ENCODE measurements at places on chromosomes 3 and 15. TPM values are rescaled to one million over a fixed set of nuclear protein-coding genes. Genes with fewer than 3 reads are reported as not detected.

Gene GTPBP8
- polyA plus RNA-seq: 22.0 TPM

Gene IRAK2
- 0.87 TPM for polyA plus RNA-seq

Gene DZIP1L
- polyA plus RNA-seq: 12.1 TPM

Gene TRIM42
- polyA plus RNA-seq: not detected

Gene FOXB1
- polyA plus RNA-seq: not detected

Gene DAZL
- not detected for polyA plus RNA-seq

DNA sequence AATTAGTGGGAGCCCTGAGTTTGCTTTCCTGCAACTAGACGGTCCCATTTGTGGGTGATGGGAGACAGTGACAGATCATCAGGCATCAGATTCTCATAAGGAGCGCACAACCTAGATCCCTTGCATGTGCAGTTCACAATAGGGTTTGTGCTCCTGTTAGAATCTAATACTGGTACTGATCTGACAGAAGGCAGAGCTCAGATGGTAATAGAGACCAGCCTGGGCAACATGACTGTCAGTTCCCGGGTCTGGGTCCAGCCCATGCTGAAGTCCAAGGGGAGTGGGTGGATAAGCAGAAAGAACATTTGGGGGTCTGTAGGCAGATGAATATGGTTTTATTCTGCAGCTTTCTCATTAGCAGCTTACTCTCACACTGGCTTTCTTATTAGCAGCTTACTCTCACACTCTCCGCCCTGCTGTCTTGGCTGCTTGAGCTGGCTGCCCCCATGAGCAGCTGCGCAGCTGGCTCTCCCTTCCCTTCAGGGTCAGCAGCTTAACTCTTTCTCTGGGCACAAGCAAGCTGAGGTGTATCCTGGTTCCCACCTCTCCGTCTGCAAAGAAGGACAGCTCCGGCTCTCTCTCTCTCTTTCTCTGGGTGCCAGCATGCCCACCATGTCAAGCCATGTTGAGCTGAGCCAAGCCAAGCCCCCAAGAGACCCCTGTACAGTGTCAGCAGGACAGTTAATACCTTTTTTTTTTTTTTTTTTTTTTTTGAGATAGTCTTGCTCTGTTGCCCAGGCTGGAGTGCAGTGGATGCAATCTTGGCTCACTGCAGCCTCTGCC lies 46.5 kb downstream of the KLHDC8B start:
- DNase-seq: no peak

DNA sequence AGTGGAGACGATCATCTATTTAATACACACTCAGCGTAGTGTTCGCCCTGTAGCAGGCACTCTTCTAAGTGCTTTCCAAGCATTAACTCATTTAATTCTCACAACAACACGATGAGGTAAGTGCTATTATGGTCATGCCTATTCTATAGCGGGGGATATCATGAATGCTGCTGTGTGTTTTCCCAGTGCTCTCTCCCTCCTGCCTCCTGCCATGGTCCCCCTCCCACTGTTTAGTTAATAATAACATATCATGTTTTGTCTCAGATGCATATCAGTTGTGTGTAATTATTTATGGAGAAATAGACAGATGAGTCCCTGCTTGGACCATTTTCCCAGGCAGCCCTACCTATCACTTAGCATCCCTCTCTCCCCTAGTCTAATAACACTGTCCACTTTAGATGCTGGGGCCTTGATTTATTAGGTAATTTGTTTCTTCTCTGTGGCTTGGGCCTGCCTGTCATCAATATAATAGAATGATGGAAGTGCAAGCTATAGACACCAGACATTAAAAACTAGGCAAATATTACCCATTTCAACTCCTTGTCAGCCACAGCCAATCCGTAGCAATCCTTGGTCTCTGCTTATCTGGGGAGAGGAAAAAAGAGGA lies 122.9 kb upstream of the TLE3 start:
- DNase-seq: no peak

DNA sequence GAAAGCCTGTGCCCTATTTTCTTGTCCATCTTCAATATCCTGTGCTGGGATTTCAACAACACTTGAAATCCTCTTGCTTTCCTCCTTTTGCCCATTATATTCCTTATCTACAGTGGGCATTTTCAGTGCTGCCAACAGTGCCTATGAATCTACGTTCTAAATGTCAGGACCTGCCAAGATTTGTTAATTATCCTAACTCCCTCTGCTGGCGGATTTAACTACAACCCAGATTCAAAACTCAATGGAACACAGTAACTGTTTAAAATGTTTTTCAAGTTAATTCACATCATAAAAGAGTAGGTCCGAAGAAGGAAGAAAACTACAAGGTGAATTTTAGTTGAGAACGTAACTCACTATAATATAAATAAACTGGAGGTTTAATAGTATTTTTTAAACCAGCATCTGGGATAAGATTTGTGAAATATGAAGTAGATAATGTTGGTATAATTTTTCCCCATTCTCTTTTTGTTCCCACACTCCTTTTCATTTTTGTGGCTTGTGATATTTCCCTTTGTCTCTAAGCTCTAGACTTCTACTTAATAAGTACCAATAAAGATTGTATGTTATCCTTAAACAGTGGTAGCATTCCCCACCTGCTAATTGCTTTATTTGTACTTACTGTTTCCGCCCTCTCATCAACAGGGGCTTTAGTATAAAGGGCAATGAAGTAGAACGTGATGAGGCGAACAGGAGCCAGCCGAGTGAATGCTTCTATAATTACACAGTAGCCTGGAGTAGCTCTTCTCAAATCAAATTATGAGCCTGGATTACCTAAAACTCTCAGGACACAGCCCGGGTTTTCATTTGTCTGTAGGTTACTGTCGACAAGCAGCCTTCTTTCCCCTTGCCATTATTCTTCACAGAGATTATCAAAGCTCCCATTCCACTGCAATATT lies 302.5 kb upstream of the ATP11B start:
- no peak for DNase-seq

DNA sequence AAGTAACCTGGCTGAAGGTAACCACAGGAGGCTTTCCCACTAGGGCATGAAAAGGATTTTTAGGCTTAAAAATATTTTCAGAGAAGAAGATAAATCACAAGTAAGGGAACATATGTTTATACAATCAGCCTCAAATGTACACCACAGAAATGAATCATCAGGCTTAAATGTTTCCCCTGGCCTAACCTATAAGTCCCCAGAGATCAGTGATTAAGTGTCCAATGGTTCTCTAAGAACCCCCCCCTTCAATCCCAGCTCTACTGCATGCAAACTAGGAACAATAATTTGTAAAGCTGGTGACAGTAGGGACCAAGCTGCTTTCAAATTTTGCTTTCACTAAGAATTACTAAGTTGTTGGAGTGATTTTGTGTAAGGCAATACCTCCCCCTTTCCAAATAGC lies 431.6 kb upstream of the LMCD1 start:
- peak; percentile 21 for DNase-seq

DNA sequence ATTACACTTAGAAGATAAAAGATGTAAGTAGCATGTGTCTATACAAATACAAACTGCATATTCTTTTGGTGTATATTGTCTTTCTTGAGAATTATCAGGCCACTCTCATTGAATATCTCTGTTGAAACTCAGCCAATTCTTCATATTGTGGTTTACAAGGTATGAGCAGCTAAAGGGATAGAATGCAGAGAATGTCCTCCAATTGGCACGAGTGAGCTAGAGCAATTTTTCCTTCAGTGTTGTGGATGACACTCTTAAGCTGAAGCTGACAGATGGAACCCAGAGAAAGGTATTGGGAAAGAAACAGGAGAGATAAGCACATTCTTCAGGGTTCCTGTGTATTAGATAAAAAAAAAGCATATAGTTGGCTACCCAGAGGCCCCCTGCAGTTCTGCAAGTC lies 453.1 kb downstream of the EPHA3 start:
- DNase-seq: no peak

DNA sequence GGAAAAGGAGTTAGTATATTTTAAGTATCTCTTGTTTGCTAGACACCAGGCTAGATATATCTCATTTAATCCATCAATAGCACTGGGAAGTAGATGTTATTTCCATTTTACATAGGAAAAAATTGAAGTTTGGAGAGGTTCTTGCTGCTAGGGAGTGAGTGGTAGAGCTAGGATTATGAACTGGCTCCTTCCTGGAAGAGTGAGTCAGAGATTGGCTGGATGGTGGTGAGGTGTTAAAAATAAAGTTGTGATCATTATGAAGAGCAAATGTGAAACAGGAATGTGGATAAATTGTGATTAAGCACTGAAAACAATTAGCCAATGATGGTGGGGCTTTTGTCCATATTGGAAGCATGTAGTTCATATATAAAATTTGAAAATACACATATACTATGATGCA lies 234.2 kb downstream of the WNT5A start:
- DNase-seq: no peak

DNA sequence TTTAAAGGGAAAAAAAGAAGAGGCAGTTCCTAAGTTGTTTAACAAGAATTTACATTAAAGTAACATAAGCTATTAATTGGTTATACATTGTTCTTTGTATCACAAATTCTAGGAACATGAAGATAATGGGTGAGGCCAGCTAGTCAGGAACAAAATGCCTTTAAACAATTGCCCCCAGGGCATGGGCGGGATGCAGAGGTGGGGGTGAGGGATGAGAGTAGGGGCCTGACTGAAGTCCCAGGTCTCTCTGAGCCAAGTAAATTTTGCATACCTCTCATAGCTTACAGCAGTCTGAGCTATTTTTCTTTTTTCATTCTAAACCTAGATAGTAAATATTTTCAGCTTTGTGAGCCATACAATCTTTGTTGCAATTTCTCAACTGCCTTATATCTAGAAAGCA lies 77.8 kb upstream of the RNU6-1 start:
- no peak for DNase-seq

GRCh38 chr3:13073326-13074005 lies at the start of gene IQSEC1:
IQSEC1 (minus strand) TSS chr3:13073429; CDS start chr3:13073014, 415 bp downstream.
- no peak for DNase-seq

GRCh38 chr3:179158336-179159039 lies 10.3 kb downstream of the PIK3CA start:
- DNase-seq: no peak

DNA sequence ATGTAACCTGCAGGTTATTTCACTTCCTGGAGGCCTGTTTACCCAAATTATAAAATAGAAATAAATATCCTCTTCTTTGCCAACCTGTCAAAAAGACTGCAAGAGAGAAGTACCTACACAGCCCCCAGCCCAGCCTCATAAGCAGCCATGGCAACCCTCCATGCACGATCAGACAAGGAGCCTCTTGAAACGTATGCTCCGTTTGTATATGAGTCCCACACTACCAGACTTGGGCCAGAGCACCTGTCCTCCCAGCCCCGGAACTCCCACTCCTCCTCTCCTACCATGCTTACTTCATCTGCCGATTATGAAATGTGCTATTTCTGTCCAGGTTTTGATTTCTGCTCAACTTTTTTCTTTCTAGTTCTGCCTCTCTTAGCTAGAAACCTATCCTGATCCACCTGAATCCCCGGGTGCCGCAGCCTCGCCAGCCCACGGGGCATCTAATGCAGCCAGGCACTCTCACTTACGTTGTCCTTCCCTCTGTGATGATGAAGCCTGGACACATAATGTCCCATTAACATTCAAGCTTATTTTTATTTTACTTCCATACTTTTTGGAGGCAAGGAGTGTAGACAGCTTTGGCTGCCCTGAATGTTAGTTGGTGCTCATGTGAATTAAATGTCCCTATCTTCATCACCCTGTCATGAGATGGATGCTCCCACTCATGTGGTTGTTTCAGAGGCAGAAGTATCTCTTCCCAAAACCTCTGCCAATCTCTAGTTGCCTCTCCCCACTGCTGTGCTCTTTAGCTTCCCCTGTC lies 73.8 kb downstream of the MB21D2 start:
- no peak for DNase-seq

- no peak for DNase-seq
Measured at GRCh38 chr15:25410649-25411048, 28.2 kb downstream of the UBE3A start.

- DNase-seq: no peak
Measured at GRCh38 chr3:129888771-129889170, 4.7 kb downstream of the TMCC1 start.

DNA sequence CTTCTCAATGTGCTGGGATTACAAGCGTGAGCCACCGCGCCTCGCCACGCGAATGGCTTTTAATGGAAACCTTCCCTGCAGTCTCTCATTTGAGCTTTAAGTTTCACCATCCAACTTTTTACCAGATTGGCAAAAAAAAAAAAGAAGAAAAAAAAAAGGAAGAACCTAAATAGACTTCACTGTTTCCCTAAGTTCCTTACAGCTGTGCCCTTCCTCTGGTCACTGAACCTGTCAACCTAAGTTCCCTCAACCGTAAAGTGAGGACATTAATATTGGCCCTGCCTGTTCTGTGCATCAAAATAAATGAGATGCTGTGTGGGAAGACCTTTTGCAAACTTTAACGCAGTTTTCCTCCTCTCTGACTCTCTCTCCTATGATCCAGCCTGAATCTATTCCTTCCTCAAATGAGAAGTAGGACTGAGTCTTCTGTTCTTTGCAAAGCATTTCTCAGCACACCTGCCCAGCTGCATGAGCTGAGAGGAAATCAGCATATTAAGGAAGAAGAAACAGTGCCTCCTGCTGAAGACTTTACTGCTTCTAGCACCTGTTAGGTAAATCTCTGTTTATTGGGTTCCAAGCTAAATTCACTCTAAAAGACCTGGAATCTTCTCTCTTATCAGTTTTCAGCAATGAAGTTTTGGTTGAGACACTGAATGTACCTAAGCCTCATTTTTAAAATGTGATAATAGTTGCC lies 99.6 kb upstream of the ETV5 start:
- DNase-seq: no peak

DNA sequence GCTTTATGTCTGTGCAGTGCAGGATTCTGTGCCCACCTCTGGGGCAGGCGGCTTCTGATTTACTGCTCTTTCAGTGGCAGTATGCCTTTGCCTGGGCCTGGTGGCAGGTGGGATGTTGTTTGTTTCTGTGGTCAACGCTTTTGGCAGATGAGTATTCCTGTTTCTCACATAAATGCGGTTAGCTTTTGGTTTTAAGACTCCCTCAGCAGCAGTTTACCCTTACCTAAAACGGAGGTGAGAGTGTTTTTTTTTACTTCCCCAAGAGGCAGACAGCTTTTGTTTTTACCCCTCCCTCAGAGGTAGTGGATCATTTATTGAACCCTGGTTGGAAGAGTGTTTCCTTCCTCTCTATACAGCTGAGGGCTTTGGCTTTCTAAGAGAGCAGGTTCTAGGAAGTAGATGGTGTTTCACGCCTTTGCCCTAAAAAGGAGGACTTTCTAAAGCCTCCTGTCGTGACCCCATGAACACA lies 134.1 kb upstream of the PLSCR5 start:
- DNase-seq: no peak

DNA sequence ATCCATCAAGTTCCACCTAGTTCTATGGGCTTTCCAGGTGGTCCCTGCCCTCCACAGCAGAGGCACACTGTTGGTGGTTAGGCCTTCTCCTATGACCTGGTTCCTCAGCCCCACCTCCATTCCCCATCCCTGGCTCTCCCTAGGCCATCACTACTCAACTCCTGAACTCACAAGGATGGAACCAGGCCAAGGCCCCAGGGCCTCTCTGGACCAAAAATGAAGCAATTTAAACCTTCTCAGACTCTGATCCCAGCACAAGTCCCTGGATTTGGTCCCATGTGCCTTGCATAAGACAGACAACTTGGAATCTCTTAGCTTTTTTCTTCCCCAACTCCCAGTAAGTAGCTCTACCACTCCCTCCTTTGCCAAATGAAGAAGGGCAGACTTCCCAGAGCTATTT lies 14.4 kb upstream of the ACAN start:
- no peak for DNase-seq

Data from left renal cortex interstitium (tissue), 4 donors.